Activated T-cell treated with anti-CD3 and anti-CD28 coated beads for 1 hour (primary cell): ENCODE measurements at places on chromosomes 7 and 10.

DNA sequence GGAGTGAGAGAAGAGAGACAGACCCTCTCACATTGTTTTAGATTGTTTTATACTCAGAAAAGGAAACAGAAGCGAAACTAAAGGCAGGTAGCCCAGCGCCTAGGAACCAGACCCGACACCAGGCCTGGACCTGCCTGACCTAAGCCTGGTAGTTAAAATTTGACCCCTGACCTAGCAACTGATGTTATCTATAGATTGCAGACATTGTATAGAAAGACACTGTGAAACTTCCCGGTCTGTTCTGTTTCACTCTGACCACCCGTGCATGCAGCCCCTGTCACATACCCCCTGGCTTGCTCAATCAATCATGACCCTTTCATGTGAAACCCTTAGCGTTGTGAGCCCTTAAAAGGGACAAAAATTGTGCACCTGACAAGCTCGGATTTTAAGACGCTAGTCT lies 31.6 kb downstream of the VIPR2 start:
- no peak for DNase-seq

DNA sequence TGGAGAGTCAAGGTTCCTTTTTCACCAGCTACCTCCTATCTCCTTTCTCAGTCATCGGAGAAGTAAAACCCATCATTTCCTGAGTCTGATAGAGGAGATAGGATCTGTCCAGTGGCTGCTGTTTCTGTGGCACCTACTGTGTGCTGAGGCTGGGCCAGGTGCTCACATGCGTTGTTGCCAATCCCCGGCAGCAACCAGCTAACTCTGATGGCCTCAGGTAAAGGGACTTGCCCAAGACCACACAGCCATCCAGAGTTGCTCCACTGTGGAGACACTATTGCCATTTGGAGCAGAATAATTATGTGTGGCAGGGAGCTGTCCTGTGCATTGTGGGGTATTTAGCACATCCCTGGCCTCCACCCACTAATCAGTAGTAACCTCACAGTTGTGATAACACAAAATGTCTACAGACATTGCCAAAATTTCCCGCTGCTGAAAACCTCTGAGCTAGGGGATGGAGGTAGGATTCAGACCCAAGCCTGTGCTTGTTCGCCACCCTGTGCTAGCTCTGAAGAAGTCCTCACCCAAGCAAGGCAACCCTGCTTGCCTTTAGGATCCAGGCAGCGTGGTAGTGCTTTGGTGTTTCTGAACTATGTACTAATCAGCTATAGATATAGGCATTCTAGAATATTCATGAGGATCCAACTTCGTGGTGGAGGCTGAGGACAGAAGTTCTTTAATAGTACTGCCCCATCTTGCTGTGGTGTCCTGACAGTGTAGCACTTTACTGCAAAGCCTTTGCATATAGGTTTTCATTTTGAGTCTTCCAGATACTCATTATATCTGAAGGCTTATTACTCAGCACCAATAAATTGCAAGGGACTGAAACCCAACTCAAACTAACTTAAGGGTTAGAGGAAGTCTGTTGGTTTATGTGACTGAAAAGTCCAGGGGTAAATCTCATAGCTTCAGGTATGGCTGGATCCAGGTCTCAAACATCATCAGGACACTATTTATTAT lies 164.6 kb downstream of the GRK5 start:
- no peak for DNase-seq

GRCh38 chr7:35004531-35005095 lies 32.7 kb downstream of the DPY19L1 start:
- no peak for DNase-seq

DNA sequence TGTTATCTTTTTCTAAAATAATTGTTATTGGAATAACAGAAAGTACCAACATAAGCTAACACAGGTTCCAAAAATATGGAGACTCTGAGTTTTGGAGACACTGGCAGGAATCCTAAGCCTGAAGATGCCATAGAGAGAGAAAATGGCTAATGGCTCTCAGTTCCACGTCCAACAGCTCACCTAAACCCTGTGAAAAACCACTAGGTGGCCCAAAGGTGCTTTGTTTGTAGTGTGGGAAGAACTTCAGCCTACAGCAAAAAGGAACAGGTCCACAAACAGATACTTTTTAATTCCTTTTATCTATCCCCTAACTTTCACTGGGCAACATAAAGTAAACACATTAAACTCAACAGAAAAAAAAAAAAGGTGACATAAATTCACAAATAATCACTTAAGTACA lies 272.3 kb downstream of the SEMA3D start:
- no peak for DNase-seq

DNA sequence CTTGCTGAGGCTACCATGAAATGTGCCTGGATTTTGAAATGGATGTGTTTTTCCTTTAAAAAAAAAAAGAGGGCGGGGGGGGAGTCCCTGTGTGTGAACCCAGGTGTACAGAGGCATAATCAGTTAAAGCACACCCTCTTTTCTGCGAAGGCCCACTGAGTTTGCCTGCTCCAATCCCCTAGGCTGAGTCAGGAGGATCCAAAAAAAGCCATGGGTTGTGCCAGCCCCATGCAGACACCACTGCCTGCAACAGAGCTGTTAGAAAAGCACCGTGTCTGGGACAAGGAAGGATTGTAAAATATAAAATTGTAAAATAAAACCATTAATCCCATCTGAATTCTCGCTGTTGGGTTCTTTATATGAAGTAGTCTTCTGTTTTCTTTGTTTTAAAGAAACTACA lies 217.9 kb downstream of the ADAM12 start:
- DNase-seq = no peak

- DNase-seq = no peak
Observed at GRCh38 chr10:55263327-55263726, 462.3 kb upstream of the PCDH15 start.

GRCh38 chr10:44008270-44008916 lies 359.7 kb upstream of the ZNF32 start:
- no peak for DNase-seq

- no peak for DNase-seq
Observed at GRCh38 chr7:2610898-2611297, 20.9 kb upstream of the TTYH3 start.

DNA sequence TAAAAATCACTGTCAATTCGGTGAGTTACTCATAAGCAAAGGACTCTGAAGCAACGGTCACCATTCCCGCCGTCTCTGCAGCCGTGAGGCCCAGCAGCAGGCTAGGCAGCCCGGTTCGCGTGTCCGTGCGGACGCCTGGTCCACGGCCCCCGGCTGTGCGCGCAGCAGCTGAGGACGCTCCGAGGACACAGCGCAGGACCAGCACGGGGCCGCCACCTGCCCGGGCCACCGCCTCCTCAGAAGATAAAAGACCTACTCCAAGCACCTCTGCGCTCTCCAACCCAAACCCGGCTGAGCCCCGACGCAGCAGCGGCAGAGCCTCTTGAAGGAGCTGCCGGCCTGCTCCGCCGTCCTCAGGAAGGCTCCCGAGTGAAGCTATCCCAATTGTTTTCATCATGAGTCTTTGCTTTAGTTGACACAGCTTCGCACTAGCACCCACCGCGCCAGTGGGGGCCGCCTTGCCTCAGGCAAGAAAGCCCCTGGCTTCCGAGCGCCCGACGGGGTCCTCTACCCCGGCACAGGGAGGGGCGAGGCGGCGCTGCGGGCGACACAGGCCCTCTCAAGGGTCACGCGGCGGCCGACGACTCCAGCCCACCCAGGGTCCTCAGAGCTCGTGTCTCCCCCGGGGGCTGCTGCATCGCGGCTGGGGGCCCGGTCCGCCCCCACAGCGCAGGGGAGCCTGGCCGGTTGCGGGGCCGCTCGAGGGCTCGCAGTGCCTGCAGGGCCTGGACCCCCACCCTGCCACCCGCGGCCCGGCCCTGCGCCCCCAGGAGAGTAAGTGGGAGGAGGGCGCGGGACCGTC lies 16.9 kb upstream of the GPR146 start:
- DNase-seq = no peak

- no peak for DNase-seq
Observed at GRCh38 chr7:116955801-116956476, 2.6 kb downstream of the ST7 start.

GRCh38 chr7:122790132-122790531 lies 87.4 kb upstream of the RNF148 start:
- DNase-seq = no peak

GRCh38 chr7:97215556-97215955 lies 98.1 kb downstream of the SDHAF3 start:
- no peak for DNase-seq

GRCh38 chr7:24138343-24138742 lies 145.6 kb upstream of the NPY start:
- no peak for DNase-seq

DNA sequence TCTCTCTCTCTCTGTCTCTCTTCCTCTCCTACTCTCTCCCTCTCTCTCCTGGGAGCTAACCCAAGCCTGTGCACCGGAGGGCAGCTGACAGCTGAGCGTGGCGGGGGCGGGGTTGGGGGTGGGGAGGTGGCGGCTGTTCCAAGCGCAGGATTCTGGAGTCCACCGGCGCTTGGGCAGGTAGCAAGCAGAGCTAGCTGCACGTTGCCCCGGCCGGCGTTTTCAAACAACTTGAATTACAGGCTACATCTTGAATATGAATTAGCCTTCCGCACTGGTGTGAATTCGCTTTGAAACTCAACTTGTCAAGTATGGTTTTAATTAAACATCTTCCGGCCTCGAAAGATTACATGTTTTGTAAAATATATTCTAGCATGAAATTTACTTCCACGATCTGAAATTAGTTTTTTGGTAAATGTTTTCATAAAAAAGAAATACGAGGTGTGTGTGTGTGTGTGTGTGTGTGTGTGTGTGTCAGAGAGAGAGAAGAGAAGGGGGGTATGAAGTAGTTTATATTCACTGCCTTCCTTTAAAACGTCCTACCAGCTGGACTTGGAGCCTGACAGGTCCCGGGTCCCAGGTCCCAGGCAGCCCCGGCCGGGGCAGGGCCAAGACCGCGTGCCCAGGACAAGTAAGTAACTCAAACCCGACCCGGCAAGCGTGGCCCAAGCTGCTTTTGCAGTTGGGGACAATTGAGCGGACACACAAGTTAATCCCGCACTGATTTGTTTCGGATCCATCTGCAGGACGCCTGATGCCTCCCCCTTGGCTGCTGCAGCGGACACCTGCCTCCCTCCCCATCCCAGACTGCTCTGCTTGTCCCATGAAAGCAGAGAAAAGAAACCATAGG lies 9.0 kb upstream of the DLX6 start:
- no peak for DNase-seq

GRCh38 chr10:111934931-111935330 lies 248.6 kb downstream of the GPAM start:
- no peak for DNase-seq

GRCh38 chr7:29444267-29444666 lies 119.4 kb upstream of the PRR15 start:
- DNase-seq = no peak

- DNase-seq = no peak
Observed at GRCh38 chr7:91265693-91266066, 1.4 kb downstream of the FZD1 start.

- no peak for DNase-seq
Observed at GRCh38 chr7:158442260-158442659, 145.4 kb downstream of the PTPRN2 start.

GRCh38 chr7:120272261-120272660 lies 714 bp upstream of the KCND2 start:
- DNase-seq = no peak

- no peak for DNase-seq
Observed at GRCh38 chr7:25624833-25625232, 396.5 kb upstream of the NPVF start.

DNA sequence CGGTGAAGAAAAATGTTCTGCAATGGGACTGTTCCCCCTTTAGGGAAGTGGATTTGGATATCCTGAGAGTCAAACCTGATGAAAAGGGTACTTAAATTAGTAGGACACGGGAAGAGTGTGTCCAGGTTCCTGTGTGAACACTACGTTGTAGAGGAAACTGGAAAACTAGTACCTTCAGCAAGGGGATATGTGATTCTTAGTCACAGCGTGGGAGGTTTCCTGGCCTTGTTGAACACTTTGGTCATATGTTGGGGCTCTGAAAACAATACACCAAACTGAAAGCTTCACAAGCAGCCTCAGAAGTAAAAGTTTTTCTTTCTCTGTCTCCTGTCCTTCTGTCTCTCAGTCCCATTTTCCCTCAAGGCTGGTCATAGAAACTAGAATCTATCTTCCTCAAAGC lies 306.9 kb upstream of the GLI3 start:
- no peak for DNase-seq

GRCh38 chr7:68014031-68014736 lies 1017.6 kb downstream of the TYW1 start:
- DNase-seq = no peak

GRCh38 chr10:61175316-61175715 lies 231.3 kb upstream of the RHOBTB1 start:
- no peak for DNase-seq

DNA sequence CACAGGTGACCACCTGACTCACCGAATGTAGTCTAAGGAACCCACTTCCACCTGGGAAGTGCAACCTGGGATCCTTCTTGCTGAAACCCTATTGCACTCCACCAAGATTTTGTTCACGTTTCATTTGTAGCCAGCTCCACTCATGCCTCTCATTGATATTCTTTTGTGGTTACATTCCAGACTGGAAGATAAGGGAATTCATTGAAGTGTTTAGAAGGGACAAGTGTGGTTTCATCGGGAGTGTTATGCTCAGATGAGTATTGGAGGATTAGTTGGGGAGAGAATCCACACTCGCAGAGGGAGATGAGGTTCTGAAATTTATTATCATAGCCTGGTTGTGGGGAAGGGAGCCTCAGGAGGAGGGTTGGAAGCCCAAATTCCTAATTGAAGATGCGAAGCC lies 320.4 kb downstream of the KCNMA1 start:
- DNase-seq = no peak

DNA sequence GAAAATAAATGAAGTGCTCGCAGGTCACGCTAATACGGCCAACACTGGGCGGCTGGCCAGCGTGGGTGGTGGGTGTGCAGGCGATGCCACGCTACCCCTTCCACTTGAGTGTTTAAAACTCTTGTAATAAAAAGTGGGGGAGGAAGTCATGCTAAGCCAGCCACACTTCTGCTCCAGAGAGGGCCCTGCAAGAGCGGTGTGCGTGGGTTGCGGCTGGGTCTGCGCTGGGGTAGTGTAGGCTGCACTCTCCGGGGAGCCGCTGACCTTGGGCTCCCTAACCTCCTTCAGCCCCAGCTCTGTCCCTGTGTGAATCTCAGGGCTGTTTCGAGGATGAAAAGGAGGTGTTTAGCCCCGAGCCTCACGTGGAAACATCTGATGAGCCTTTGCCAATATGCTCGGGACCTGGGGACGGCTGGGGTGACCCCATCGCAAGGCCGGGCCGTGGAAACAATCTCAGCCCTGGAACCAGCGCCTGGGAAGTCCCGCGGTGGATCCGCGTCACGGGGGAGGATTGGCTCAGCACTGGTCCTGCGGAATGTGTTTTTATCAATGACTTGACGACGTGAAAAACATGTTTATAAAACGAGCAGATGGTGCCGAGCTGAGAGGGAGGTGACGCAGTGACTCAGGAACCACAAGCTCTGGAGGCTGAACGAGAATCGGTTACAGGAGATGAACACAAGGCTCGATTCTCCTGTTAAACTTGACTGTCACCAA lies 278.5 kb downstream of the DNAJB6 start:
- no peak for DNase-seq

- DNase-seq = no peak
Observed at GRCh38 chr7:13117103-13117502, 429.7 kb downstream of the ARL4A start.

GRCh38 chr10:6247041-6247712 lies 44.4 kb downstream of the PFKFB3 start:
- no peak for DNase-seq

GRCh38 chr7:30852308-30852684 lies 59.4 kb upstream of the AQP1 start:
- DNase-seq = no peak
